ENCODE measurements at places on chromosomes 6 and 20. TPM values are rescaled to one million over a fixed set of nuclear protein-coding genes. Genes with fewer than 3 reads are reported as not detected.

The MATN4 gene
- total RNA-seq, result 0.50 TPM

The SGK1 gene
- total RNA-seq, result 53.9 TPM

GRCh38 chr6:71349976-71350615 lies 61.5 kb downstream of the OGFRL1 start:
- no peaks in the 10 kb centered on the region for H3K36me3 ChIP-seq
- H3K4me1 ChIP-seq, result 0 out of 2 replicates have a peak, but pooled peaks cover 5% of the 10 kb centered on the region
- DNase-seq, result no peak
- no peak overlapping the region for H3K4me3 ChIP-seq
- H3K27me3 ChIP-seq, result no peaks in the 10 kb centered on the region

- no peak overlapping the region for H3K27ac ChIP-seq
- peaks cover 21% of the 10 kb centered on the region for H3K4me1 ChIP-seq
- no peak overlapping the region for H3K4me3 ChIP-seq
- no peaks in the 10 kb centered on the region for H3K27me3 ChIP-seq
- no peak for DNase-seq
These were observed 38.2 kb upstream of the KIF13A start for GRCh38 chr6:18025596-18025995.

GRCh38 chr6:156685823-156686222 lies 91.4 kb upstream of the ARID1B start:
- peaks cover 16% of the 10 kb centered on the region for H3K4me1 ChIP-seq
- peak overlapping the region; percentile 61 for H3K4me3 ChIP-seq
- DNase-seq, result no peak
- no peaks in the 10 kb centered on the region for H3K27me3 ChIP-seq
- H3K27ac ChIP-seq, result peak overlapping the region; percentile 97

All from SJSA1 (cell line).